ENCODE measurements at places on chromosomes 6 and 20.

- DNase-seq, result no peak
Observed at GRCh38 chr20:16270989-16271388, 302.3 kb downstream of the KIF16B start.

GRCh38 chr6:99132026-99132635 lies 184.4 kb upstream of the FBXL4 start:
- DNase-seq, result no peak

GRCh38 chr6:42960243-42961019 lies at the start of gene GNMT:
GNMT (plus strand) TSS chr6:42960754; CDS start chr6:42960768, 14 bp downstream.
- DNase-seq, result no peak

- no peak for DNase-seq
Observed at GRCh38 chr20:49677777-49678758, 35.6 kb downstream of the B4GALT5 start.

DNA sequence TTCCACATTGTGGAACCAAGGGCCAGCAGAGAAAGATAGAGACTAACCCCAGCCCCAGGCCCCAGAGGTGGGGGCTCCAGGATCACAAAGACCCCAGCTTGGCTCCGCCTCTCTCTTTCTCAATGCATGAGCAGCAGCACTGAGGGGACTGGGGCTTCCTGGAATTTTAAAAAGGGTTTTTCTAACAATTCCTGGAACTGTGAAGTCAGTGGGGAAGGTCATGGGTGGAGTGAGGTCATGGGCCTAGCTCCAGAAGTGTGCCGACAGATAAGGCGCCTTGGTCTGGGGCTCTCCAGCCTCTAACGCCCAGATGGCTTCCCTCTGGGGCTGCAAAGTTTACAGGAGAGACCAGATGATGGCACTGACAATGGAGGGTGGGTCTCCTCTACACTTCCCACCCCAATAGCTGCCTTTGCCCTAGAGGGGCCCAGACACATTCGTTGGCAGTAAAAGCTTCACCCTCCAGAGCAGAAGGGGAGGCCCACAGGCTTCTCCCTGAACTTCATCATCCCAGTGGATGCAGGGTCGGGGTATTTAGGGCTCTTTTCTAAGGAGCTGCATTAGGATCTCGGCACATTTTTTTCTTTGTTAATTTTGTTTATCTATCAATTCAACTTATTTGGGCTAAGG lies 46.9 kb upstream of the CD93 start:
- no peak for DNase-seq

- no peak for DNase-seq
Observed at GRCh38 chr20:2602746-2603145, 49.7 kb upstream of the NOP56 start.

DNA sequence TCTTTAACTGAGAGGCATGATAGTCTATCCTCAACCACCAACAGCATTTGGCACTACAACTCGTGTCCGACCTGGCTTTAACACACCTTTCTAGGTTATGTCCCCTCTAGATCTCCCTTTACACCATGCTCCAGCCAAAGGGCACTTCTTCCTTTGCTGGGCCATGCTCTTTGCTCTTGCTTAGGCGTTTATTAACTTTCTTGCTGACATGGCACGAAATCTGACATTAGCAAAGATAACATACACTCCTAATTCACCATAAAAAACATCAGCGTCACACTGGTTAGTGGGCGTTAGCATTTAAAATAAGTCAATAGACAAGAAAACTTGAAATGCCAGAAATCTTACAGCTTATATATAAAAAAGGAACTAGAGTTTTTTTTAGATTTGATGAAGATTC lies 47.3 kb upstream of the ADGRG6 start:
- DNase-seq, result no peak

GRCh38 chr20:43543138-43543537 lies 15.7 kb upstream of the SGK2 start:
- no peak for DNase-seq

DNA sequence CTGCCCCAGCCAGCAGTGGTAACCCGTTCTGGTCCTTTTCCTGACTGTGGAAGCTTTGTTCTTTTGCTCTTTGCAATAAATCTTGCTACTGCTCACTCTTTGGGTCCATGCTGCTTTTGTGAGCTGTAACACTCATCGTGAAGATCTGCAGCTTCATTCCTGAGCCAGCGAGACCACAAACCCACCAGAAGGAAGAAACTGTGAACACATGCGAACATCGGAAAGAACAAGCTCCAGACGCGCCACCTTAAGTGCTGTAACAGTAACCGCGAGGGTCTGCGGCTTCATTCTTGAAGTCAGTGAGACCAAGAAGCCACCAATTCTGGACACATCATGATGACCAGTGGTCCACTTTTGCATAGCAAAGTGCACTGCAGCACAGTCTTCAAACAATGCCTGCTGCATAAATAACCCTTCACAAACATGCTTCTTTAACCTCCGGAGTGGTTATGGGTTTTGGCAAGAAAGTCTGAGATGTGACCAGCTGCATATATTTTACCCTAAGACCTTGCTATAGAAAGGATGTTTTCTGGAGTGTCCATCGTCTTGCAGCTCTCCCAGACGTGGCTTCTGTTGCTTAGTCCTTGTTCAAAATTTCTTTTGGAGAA lies 8.9 kb upstream of the MUC22 start:
- DNase-seq, result no peak

- DNase-seq, result no peak
Observed at GRCh38 chr6:126280287-126280686, 59.6 kb upstream of the CENPW start.

DNA sequence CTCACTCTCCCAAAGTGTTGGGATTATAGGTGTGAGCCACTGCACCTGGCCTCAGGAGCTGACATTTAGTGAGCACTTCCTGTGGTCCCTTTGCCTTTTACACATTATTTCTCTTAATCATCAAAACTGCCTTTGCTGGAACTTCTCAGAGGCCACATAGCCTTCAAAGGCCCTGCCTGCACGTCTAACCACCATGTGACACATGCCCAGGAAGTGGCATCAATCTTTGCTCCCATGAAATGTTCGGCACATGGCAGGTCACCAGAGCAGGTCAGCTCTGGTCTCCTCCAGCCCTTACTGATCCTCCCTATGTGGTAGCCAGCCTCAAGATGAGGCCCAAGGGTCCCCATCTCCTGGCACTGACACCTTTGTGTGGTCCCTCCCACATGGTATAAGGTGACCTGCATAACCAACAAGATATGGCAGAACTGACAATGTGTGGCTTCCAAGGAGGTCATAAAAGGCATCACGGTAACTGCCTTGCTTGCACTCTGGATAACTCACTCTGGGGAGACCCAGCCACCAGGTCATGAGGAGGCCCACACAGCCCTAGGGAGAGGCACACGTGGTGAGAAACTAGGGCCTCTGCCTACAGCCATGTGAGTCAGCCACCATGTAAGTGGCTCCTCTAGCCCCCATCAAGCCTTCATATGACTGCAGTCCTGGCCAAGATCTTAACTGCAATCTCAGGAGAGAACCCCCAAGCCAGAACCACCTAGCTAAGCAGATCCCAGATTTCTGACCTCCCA lies 28.8 kb upstream of the HMGA1 start:
- no peak for DNase-seq

- DNase-seq, result no peak
Observed at GRCh38 chr6:151885234-151885633, 77.8 kb downstream of the ESR1 start.

GRCh38 chr6:167731731-167732422 lies 94.8 kb upstream of the AFDN start:
- DNase-seq, result no peak

DNA sequence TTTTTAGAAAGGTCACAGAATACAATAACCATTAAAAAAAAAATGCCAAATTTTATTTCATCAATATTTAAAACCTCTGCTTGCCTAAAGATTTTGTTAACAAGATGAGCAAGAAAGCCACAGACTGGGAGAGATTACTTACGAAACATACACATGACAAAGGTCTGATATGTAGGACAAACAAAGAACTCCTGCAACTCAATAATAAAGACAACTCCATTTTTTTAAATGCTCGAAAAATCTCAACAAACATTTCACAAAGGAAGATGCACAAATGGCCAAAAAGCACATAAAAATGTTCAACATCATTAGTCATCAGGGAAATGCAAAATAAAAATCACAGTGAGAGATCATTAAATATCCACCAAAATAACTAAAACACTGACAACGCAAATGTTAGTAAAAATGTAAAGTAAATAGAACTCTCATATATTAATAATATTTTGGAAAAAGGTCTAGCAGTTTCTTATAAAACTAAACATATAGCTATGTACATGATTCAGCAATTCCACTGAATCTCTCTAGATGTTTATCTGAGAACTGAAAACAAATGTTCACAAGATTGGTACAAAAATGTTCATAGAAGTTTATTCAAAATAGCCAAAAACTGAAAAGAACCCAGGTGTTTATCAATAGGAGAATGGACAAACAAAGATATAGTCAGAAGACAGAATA lies 10.3 kb downstream of the STK38 start:
- no peak for DNase-seq

GRCh38 chr6:166579237-166579850 lies 7.1 kb downstream of the RAMACL start:
- no peak for DNase-seq

- no peak for DNase-seq
Observed at GRCh38 chr6:124658053-124658452, 304.2 kb upstream of the RNF217 start.

DNA sequence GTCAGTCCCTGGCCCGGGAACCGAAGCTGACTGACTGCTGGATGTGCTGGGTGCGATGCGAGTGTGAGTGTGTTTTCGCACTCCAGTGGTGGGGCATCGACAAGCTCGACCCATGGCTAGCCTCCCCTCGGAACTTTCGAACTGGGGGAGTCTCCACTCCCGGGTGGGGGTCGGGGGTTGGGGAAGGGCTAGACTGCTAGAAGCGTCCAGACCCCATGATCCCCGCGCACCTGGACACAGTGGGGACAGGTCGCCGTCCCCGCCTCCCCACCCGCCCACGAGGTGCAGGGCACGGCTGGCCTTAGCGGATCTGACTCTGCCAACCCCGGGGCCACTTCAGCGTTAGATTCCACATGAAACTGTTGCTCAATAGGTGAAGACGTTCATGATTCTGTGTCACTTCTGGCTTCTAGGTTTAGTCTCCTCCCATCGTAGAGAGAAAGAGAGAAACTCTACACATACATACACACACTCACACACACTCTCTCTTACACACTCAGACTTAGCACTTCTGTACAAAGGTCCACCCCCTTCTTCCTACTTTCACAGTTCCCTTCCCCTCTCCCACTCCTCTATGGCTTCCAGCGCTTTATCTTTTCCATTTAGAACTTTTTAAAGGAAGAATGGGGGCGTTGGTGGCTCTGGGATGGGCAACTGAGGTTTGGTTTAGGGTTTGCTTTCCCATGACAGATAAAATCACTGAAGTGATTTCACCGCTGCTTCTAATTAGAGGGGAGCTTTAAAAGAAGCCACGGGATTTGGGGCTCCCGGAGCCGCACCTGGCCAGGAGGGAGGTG lies 5.1 kb upstream of the TFAP2A start:
- DNase-seq, result no peak

DNA sequence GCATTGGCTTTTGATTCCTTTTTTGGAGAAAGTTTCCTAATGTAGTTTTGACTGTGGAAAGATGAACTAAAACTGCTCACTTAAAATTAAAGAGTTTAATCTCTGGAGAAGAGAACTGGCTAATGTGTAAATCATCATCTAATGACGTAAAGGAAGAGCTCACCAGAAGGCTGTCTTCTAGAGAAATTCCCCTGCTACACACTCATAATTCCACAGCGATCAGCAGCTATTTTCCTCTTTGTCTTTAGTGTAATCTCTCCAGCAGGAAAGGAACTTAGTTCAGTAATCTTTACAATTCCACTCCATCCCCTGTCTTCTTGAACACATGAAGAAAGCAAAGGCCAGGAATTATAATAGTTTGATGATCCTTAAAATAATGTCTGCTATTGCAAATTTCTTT lies 15.8 kb downstream of the SPTLC3 start:
- DNase-seq, result no peak

- peak; percentile 18 for DNase-seq
Observed at GRCh38 chr20:20593447-20594170, 118.8 kb downstream of the RALGAPA2 start.

DNA sequence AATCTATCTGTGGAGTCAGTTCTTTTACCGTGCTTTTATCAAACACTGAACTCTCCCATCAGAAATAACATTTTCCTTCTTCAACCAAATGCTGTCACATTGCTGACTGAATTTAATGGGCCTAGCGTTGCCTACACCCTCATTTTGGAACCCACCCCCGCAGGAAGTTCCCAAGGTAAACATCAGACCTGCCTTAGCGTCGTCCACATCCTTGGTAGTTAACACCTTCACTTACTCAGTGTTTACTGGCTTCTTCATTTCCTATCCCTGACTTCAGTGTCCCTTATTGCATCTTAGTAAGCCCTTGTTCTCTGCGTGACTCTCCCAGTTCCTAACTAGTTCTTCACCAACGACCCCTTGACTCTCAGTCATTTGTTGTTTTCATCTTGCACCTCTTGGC lies 491.4 kb upstream of the SOX4 start:
- no peak for DNase-seq

- DNase-seq, result no peak
Observed at GRCh38 chr6:142378138-142378875, 76.5 kb downstream of the ADGRG6 start.

DNA sequence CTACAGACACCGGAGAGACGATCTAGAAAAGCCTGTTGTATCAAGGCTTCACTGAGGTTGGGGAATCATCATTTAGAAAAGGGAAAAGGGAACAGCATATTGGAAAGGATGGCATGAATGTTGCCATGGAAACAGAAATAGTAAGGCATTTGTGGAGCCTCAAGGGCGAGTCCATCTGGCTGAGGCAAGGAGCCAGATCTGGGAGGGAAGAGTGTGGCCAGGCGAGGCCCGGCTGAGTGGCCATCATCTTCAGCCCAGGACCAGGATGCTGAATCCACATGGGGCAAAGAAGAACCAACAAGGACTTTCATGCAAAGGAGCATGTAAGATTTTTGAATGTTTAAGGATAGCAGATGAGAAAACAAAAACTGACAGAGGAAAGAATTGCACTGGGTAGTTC lies 85.8 kb downstream of the MAP3K5 start:
- DNase-seq, result no peak

GRCh38 chr6:121603486-121603885 lies 168.0 kb downstream of the GJA1 start:
- DNase-seq, result no peak

- no peak for DNase-seq
Observed at GRCh38 chr6:4625557-4625956, 150.6 kb upstream of the CDYL start.

GRCh38 chr6:23532227-23532626 lies 593.8 kb upstream of the NRSN1 start:
- DNase-seq, result no peak

DNA sequence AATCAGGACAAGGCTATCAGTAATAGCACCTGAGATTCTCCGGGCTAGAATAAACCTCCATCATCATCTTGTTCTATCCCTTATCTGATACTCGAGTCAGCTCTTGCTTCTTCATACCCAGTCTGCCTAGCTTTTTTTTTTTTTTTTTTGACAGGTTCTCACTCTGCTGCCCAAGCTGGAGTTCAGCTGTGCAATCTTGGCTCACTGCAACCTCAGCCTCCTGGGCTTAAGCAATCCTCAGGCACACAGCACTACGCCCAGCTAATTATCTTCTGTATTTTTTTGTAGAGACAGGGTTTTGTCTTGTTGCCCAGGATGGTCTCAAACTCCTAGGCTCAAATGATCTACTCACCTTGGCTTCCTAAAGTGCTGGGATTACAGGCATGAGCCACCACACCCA lies 19.5 kb downstream of the SRSF6 start:
- DNase-seq, result no peak

GRCh38 chr20:50336661-50337060 lies 146.0 kb downstream of the CEBPB start:
- DNase-seq, result no peak
